Esophagus muscularis mucosa (tissue), 4 donors: ENCODE measurements at places on chromosomes 1 and 21. TPM values are rescaled to one million over a fixed set of nuclear protein-coding genes. Genes with fewer than 3 reads are reported as not detected.

The ACBD3 gene
- total RNA-seq = 28.1 TPM

The GPR52 gene
- total RNA-seq = 5.0 TPM

The GSTM5 gene
- total RNA-seq = 7.1 TPM

The TTC13 gene
- total RNA-seq = 8.4 TPM

The MAP10 gene
- 1.2 TPM for total RNA-seq

The LIX1L gene
- 55.0 TPM for total RNA-seq

The MAP3K21 gene
- total RNA-seq = 0.34 TPM

The GJA8 gene
- total RNA-seq = not detected

The THRAP3 gene
- total RNA-seq = 116 TPM

The AADACL3 gene
- not detected for total RNA-seq

The RGS13 gene
- 2.5 TPM for total RNA-seq

The FALEC gene
- not detected for total RNA-seq

The RTCA gene
- total RNA-seq = 22.0 TPM

The CSMD2 gene
- 0.75 TPM for total RNA-seq

The PRAMEF15 gene
- total RNA-seq = not detected

The MAGOH gene
- total RNA-seq = 28.2 TPM

The CLDN19 gene
- total RNA-seq = 1.1 TPM

The KCNK2 gene
- 2.7 TPM for total RNA-seq

The PRRX1 gene
- 26.9 TPM for total RNA-seq

The C1orf94 gene
- not detected for total RNA-seq

The BRINP2 gene
- total RNA-seq = 0.91 TPM

The SPEN gene
- total RNA-seq = 48.4 TPM

The NUP210L gene
- not detected for total RNA-seq

The FAM76A gene
- 17.2 TPM for total RNA-seq

The CYP2J2 gene
- total RNA-seq = 0.26 TPM

The FH gene
- total RNA-seq = 66.0 TPM

The MYBPH gene
- total RNA-seq = not detected

The COL24A1 gene
- 4.6 TPM for total RNA-seq

The CELA2A gene
- total RNA-seq = not detected

The TMEM35B gene
- total RNA-seq = 34.2 TPM

The COL6A1 gene
- total RNA-seq = 646 TPM

The SHISAL2A gene
- not detected for total RNA-seq

The PTPRU gene
- 27.0 TPM for total RNA-seq

The DCDC2B gene
- total RNA-seq = not detected

The MYBPHL gene
- not detected for total RNA-seq

The GPR153 gene
- 5.5 TPM for total RNA-seq

The TNFRSF8 gene
- 0.83 TPM for total RNA-seq

The ACP6 gene
- 15.2 TPM for total RNA-seq

The C1orf185 gene
- total RNA-seq = not detected

The TMPRSS15 gene
- not detected for total RNA-seq
